ENCODE measurements at places on chromosomes 2 and 18. TPM values are rescaled to one million over a fixed set of nuclear protein-coding genes. Genes with fewer than 3 reads are reported as not detected.

The CNGA3 gene
- polyA plus RNA-seq: 0.07 TPM

The GKN1 gene
- polyA plus RNA-seq: 2.9 TPM

The RAB17 gene
- polyA plus RNA-seq: 6.2 TPM

The GYPC gene
- 86.6 TPM for polyA plus RNA-seq

The SNTG2 gene
- 0.72 TPM for polyA plus RNA-seq

The SERPINB10 gene
- polyA plus RNA-seq: not detected

DNA sequence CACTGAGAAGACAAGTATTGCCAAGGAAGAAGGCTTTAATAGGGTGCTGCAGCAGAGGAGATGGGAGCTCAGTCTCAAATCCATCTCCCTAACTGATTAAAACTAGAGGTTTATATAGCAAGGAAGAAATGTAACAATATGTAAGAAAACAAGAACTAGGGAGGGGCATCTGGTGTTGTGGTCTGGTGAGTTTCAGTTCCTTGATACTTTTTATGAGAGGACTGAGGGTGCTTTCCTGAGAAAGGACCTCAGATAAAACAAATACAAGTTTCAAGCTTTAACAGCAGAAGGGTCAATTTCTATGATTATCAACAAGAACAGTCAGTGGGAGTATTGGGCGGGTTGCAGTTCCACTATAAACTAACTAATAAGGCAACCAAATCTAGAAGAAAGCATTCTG is 1967.5 kb downstream of the SUCLG1 start:
- no peaks in the 10 kb centered on the region for H3K36me3 ChIP-seq
- H3K4me1 ChIP-seq: no peaks in the 10 kb centered on the region
- no peak overlapping the region for H3K27ac ChIP-seq
- DNase-seq: no peak
- H3K4me3 ChIP-seq: no peak overlapping the region

DNA sequence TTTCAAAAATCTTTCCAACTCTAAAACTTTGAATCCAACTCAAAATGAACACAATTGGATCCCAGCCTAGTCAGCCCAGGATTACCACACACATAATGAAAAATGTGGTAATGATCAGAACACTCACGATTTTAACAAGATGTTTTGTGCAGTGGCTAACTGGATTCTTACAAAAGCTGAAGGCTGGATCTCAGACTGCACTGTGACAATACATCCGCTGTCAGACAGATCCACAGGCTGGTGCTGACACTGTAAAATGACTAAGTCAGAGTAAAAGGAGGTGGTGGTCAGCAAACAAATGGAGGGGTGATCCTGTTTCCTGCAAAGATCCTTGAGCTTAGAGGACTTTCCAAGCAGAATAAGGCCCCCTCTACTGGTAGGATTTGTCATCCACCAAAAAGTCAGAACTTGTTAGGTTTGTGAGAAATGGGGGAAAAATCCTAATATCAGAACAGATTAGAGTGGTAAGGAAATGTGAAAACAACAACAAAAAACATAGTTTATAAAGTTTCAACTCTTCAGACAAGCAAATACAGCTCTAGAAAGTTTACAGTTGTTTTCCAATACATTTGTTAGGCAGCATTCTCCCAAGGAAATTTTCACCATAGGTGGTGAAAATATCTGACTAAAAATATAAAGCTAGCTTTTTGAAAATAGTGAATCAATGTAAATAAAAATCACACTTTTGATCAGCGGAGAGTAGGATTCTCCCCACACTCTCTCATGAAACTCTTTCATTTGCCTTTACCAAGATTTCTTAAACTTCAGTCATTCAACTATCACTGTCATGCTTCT is 211.9 kb downstream of the AGPS start:
- H3K36me3 ChIP-seq: no peaks in the 10 kb centered on the region
- DNase-seq: no peak
- H3K27ac ChIP-seq: no peak overlapping the region
- H3K4me1 ChIP-seq: peaks cover 10% of the 10 kb centered on the region

DNA sequence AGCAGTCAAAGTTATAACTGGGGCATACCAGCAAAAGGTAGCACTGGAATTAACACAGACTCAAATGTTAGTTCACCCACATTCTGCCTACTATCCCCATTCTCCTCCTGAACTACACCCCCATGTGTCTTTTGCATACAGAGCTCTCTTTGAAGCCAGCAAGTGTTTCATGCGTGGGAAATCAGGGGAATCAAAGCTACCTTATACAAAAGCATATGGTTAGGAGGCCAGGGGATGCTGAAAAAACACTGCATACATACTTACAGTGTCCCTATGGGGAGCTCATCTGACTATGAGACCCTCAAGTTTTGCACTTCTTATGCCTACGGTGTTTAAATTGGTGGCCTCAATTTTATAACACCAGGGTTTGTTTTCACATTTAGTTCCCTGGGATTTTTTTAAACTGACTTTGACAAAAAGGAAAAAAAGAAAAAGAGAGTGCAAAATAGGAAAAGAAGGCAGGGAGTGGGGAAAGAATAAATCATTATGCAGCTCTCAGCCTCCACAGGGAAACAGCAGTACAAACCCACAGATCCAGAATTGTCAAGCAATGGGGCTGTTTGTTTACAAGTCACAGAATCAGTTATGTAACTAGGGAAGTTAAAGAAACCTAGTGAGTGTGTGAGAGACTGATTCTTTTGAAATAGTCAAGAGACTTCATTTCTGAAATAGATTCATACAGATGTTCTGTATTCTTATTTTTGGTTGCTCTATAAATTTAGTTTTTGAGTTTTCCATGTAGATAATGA is 20.1 kb upstream of the PPP3R1 start:
- no peak overlapping the region for H3K27ac ChIP-seq
- DNase-seq: no peak
- H3K4me1 ChIP-seq: peaks cover 9% of the 10 kb centered on the region
- H3K36me3 ChIP-seq: no peaks in the 10 kb centered on the region
- no peaks in the 10 kb centered on the region for H3K27me3 ChIP-seq

GRCh38 chr2:241495172-241496002 is 13.0 kb downstream of the STK25 start:
- no peaks in the 10 kb centered on the region for H3K4me1 ChIP-seq
- no peak overlapping the region for H3K4me3 ChIP-seq
- no peaks in the 10 kb centered on the region for H3K36me3 ChIP-seq
- H3K27ac ChIP-seq: no peak overlapping the region
- no peaks in the 10 kb centered on the region for H3K27me3 ChIP-seq
- DNase-seq: no peak

DNA sequence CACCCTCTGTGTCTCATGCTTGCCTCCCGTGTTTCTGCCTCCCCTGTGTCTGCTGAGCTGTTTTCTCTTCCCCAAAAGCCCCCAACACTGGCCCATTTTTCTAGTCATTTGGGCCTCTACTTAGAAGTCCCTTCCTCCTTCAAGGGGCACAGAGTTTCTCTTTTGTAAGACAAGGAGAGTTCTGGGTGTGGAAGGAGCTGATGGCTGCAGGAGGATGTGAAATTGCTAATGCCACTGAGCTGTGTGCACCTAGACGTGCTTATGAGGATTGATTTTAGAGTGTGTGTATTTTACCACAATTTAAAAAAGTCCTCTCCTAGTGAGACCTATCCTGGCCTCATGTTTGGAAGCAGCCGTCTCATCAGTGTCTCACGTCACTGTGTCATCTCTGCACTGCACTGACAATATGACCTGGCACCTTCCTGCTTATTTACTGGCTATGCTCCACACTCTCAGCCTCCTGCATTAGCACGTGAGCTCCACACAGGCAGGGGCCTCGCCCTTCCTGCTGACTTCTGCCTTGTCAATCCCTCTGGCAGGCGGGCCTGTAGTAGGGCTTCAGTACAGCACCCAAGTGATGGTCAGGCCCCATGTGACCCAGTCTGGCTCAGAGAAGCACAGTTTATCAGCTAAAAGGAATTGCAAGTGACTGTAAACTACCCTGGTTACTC is 8.0 kb upstream of the MBP start:
- H3K36me3 ChIP-seq: no peaks in the 10 kb centered on the region
- no peak for DNase-seq
- no peak overlapping the region for H3K4me3 ChIP-seq

DNA sequence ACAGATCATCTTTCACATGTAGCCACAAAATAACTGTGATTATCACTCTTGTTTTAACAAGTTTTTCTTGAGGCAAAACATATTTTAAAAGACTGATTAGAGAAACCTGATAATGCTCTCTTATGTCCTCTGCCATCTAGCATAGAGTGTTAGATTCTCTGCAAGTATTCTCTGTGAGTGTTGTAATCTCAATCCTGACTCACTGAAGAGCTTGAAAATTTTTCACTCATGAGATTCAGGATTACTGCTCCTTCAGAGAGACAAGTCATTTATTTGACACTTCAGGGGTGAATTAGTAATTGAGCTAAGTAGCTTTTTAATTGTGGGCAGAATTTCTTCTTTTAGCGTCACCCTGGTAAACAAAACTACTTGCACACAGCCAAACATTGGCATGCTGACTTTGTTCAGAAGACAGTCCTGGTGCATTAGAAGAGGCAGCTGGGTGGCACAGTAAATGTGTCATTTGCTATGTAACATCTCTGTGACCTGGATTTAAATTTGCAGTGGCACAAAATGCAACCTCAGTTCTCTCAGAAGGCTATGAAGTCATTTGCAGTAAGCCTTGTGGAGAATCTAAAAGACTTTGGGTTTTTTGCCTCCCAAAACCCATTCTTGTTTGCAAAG is 172.9 kb downstream of the LRP1B start:
- H3K4me1 ChIP-seq: no peaks in the 10 kb centered on the region
- no peak overlapping the region for H3K4me3 ChIP-seq
- H3K36me3 ChIP-seq: no peaks in the 10 kb centered on the region
